ENCODE measurements at places on chromosomes 2 and 18. TPM values are rescaled to one million over a fixed set of nuclear protein-coding genes. Genes with fewer than 3 reads are reported as not detected.

DNA sequence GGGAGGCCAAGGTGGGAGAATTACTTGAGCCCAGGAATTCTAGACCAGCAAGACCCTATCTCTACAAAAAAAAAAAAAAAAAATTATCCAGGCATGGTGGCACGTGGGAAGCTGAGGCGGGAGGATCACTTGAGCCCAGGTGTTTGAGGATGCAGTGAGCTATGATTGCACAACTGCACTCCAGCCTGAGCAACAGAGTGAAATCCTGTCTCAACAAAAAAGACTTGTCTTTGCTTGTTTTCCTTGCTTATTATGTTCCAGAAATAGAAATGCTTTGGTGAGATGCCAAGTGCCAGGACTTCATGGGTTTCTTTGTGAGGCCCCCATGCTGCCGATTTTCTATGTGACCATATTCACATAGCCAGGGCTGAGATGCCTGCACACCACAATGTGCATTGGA lies 9.0 kb downstream of the DCDC2C start:
- no peak overlapping the region for H3K4me3 ChIP-seq
- no peak for DNase-seq
- H3K27me3 ChIP-seq: peaks cover 12% of the 10 kb centered on the region
- no peaks in the 10 kb centered on the region for H3K4me1 ChIP-seq
- no peaks in the 10 kb centered on the region for H3K36me3 ChIP-seq

FAM124B gene
- 0.39 TPM for total RNA-seq

DNA sequence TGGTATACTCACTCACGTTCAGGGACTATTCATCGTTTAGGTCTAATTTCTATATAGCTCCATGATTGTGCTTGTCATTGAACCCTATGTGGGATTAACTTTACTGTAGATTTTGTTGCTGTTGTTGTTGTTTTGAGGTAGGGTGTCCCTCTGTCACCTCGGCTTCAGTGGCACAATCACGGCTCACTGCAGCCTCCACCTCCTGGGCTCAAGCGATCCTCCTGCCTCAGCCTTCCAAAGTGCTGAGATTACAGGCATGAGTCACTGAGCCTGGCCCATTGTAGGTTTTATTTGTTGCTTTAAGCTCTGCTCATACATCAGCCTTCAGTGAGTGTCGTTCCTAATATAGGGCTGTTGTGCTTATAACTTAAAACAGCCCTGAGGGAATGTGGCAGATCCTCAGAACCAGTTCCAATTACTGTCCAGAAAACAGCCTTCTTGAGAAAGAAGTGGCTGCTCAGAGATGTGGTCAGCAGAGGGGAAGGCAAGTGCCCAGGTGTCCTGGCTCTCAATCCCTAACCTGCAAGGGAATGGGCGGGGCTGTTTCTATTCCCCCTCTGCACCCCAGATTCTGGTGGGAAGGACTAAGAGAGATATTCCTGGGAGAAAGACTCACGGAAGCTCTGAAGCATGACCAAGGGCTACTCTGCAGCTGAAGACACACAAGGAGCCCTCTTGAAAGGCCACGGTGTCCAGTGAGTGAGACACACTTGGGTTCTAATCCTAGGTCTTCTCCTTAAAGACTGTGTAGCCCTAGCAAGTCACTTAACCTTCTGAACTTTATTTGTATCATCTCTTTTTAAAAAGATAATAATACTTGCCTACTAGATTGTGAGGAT lies 79.6 kb upstream of the LCLAT1 start:
- no peak overlapping the region for H3K4me3 ChIP-seq
- H3K4me1 ChIP-seq: peaks cover 34% of the 10 kb centered on the region
- no peaks in the 10 kb centered on the region for H3K27me3 ChIP-seq
- H3K36me3 ChIP-seq: no peaks in the 10 kb centered on the region
- no peak overlapping the region for H3K27ac ChIP-seq

- DNase-seq: peak; percentile 58
- H3K4me1 ChIP-seq: no peaks in the 10 kb centered on the region
- no peak overlapping the region for H3K27ac ChIP-seq
- H3K4me3 ChIP-seq: no peak overlapping the region
These were observed 8.9 kb upstream of the SKOR2 start for GRCh38 chr18:47260120-47260923.

DNA sequence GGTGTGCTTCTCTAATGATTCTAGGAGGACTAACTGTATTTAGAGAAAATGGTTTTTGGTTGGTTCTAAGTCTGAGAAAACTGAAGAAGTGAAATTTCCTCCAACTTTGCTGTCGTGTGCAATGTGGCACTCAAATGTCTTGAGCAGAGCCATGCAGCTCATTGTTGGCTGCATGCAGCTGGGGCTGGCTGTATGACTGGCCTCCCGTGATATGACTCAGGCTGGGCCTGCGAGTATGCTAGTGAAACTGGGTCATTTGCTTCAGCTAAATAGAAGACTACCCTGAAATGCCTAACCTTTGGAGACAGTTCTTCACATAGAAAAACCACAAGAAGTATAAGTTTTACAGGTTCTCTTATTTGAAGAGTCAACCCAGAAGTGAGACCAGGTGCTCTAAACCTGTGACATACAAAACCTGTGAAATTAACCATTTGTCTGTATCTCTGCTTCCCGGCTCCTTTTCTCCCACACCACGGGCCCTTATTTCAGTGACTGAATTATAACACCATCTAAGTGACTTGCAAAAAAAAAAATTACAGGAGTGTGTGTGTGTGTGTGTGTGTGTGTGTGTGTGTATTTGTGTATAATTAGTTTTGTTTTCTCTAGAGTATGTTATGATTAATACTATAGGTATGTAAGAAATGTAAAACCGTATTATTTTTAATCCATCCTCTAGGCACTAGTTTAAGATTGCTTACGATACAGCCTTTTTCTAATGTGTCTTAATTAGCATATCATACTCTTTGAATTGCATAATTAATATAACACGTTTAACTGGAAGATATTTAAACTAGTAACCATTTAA lies 15.9 kb downstream of the POLI start:
- H3K4me1 ChIP-seq: peaks cover 23% of the 10 kb centered on the region
- peak; percentile 92 for DNase-seq
- no peaks in the 10 kb centered on the region for H3K27me3 ChIP-seq
- peaks cover 52% of the 10 kb centered on the region for H3K36me3 ChIP-seq
- H3K27ac ChIP-seq: peak overlapping the region; percentile 65

SPATA3 gene
- 0.24 TPM for total RNA-seq

VIT gene
- not detected for total RNA-seq

IGFBP5 gene
- total RNA-seq: not detected

GRCh38 chr2:40317761-40318160 lies 134.1 kb downstream of the SLC8A1 start:
- no peaks in the 10 kb centered on the region for H3K36me3 ChIP-seq
- H3K4me3 ChIP-seq: no peak overlapping the region
- H3K27me3 ChIP-seq: no peaks in the 10 kb centered on the region
- H3K27ac ChIP-seq: no peak overlapping the region

DNA sequence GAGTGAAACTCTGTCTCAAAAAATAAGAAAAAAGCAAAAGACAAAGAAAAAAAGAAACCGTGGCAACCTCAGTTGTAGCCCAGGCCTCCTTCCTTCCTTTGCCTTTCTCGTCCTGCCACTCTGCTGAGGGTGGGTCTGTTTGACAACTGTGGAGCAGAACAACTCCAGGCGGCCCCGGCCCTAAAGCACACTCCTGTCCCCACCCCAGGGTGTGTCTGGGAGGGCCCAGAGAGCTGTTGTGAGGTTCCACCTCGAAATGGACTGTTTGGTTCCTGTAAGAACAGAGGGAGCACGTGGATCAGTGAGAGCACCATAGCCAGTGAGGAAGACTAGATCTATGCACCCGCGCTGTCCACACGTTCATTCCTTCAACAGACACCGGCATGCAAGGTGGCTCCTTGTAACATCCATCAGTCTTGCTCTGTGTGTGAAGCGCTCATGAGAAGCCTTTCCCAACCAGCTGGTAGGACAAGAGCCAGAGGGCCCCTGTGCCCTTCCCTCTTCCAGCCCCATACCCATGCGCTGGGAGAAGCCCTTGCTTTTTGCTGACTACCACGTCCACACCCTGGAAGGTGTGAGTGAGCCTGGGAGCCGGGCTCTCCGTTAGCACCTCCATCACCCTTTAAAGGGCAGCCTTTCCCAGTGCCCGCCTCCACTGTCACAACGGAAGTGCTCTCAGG lies 61.6 kb downstream of the SOWAHC start:
- H3K36me3 ChIP-seq: no peaks in the 10 kb centered on the region
- H3K4me3 ChIP-seq: no peak overlapping the region
- H3K27ac ChIP-seq: no peak overlapping the region
- no peak for DNase-seq
- peaks cover 11% of the 10 kb centered on the region for H3K27me3 ChIP-seq

NGEF gene
- total RNA-seq: 5.4 TPM

DNA sequence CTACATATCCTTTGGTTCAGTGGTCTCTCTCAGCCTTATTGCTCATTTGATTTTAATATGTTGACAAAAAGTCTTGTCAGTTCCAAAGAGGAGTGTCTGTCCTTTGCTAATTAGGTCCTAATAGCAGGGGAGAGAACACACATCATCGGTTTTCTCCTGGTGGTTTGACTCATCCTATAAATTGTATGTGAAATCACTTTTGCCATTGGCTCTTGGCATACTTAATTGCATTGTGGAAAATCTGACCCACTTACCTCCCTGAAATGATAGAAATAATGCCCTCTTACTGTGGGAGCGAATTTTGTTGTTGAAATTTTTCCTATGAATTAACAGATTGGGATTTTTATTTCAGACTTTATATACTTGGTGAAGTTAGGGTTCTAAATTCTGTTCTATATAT lies 58.3 kb downstream of the MTCL1 start:
- H3K36me3 ChIP-seq: peaks cover 2% of the 10 kb centered on the region
- no peak overlapping the region for H3K4me3 ChIP-seq
- no peak overlapping the region for H3K27ac ChIP-seq
- H3K4me1 ChIP-seq: no peaks in the 10 kb centered on the region
- H3K27me3 ChIP-seq: peaks cover 5% of the 10 kb centered on the region

DNA sequence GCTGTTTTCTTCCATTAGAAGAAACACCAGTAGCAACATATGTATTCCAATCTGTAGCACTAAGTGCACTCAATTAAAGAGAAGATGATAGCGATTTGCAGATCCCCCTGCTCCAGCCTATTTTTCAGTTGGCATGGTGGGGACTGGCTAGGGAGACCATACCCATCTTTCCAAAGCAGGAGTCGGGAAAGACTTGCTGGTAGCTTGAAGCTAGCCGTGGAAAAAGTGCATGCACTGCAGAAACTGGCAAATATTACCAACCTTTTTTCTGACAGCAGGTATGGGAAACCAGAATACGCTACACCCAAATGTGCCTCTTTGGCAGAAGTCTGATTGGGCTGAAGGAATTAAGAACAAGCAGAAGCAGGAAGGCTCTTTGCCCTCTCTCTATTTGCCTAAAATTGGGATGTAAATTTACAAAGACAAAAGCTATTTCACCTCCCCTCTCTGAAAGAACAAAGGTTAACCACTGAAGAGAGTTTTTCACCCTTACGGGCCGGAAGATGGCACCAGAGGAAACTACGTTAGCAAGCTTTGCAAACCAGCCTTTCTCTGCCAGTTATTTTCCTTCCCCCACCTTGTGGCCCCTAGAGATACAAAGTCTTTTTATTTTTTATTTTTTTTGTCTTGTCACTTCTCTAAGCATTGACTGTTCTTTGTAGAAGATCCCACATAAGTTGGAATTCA lies 273.1 kb downstream of the DLGAP1 start:
- H3K27me3 ChIP-seq: no peaks in the 10 kb centered on the region
- no peak overlapping the region for H3K27ac ChIP-seq
- H3K36me3 ChIP-seq: no peaks in the 10 kb centered on the region
- no peaks in the 10 kb centered on the region for H3K4me1 ChIP-seq
- no peak for DNase-seq

GRCh38 chr2:195559431-195559914 lies 97.6 kb upstream of the SLC39A10 start:
- no peaks in the 10 kb centered on the region for H3K27me3 ChIP-seq
- DNase-seq: peak; percentile 91
- peak overlapping the region; percentile 92 for H3K27ac ChIP-seq

GRCh38 chr2:98663511-98664090 lies 55.2 kb downstream of the UNC50 start:
- peaks cover 66% of the 10 kb centered on the region for H3K4me1 ChIP-seq
- peak; percentile 24 for DNase-seq
- H3K27ac ChIP-seq: peak overlapping the region; percentile 99
- no peaks in the 10 kb centered on the region for H3K27me3 ChIP-seq

DNA sequence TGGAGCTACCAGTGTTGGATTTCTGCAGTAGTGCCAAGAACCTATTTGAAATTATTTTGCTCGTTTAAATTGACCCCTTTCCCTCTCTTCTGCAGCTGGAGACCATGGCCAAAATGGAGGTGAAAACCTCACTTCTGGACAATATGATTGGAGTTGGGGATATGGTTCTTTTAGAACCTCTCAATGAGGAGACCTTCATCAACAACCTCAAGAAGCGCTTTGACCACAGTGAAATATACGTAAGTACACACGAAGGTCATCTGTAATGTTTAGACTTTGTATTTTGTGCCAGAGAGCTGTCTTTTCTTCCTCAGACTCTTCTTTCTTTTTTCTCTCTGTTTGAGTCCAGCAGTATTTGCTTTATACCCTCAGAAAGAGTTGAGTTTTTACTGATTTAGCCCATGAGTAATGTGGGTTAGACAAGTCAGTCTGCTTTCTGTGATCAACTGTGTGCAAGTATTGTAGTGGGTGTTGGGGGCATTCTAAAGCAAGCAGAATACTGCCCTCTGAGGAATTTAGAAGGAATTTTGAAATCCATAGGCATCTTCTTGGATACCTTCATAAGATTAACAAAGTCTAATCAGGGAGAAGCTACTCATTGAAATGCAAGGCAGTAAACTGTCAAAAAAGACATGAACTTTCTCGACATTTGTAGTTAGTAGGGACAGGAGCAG lies 31.7 kb downstream of the MYO1B start:
- H3K27me3 ChIP-seq: peaks cover 7% of the 10 kb centered on the region
- no peak overlapping the region for H3K27ac ChIP-seq
- no peak overlapping the region for H3K4me3 ChIP-seq
- no peak for DNase-seq

- no peak overlapping the region for H3K27ac ChIP-seq
- no peak for DNase-seq
These were observed 5.5 kb downstream of the SULT1C4 start for GRCh38 chr2:108383146-108383830.

GRCh38 chr2:204654669-204655068 lies 109.4 kb downstream of the PARD3B start:
- no peak for DNase-seq
- H3K27me3 ChIP-seq: peaks cover 1% of the 10 kb centered on the region
- H3K4me3 ChIP-seq: no peak overlapping the region
- peaks cover 3% of the 10 kb centered on the region for H3K36me3 ChIP-seq
- no peaks in the 10 kb centered on the region for H3K4me1 ChIP-seq

CAVIN2 gene
- not detected for total RNA-seq

All from activated CD4-positive, alpha-beta memory T cell treated with anti-CD3 and anti-CD28 coated beads for 36 hours (primary cell).